ENCODE measurements at places on chromosomes 6 and 20.

DNA sequence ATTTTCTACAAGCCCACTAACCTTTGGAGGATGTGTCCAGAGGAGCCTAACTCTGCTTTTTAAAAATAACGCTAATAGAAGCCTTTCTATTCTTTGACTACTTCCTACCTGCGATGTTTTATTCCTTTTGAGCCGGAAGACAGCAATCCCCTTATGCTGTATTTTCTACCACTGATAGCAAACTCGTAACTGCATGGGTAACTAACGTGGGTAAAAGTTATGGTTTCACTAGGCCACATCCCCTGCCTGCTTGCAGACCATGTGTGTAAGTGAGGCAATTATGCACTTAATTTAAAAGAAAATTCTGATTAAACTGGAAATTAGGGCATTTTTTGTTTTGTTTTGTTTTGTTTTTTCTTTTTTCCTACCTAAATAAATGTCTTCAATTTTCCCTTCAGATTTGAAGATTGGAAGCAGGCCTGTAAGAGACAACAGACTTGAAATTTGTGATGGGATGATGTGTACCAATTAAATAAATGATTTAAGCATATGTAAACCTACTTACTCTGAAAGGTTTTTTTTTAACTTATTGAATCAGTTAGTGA, 931 bp downstream of the UFL1 start:
- DNase-seq: no peak

GRCh38 chr20:50163570-50164317, 10.2 kb upstream of the PEDS1 start:
- no peak for DNase-seq

- DNase-seq: no peak
Observed at GRCh38 chr6:138514860-138515540, 15.7 kb upstream of the NHSL1 start.

DNA sequence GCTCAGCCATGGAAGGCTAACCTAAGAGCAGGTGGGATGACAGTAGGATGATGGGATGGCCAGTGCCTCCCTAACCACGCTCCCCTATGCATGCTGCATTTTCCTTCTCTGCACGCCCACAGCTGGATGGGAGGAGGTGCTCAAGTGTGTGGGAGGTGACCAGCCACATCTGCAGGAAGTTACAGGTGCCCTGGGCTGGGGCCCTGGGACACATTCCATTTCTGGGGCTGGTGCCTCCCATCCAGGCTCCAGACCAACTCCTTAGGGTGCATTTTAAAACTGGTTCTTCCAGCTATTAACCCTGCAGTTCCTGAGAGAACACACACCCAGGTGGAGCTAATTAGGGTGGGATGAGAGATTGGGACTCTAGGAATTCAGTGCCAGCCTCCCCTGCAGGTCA, 135.3 kb upstream of the ARMC2 start:
- no peak for DNase-seq

DNA sequence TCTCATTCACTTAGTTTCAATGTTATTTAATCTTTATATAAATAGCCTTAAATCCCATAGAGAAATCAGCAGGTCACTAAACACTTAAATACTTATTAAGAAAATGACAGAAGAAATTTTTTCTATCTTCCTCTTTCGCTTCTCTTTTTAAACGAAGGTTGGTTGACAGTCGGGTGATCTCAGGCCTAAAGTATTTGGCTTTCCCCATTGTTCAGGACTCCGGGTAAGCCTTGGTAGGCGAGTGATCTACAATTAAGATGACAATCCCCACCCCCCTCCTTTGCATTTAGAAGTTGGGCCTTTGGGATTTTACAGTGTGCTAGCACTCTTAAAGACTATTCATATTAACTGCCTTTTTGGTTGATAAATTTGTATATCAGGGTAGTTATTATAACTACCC, 19.7 kb upstream of the UTRN start:
- no peak for DNase-seq

Data from D721Med (cell line).